Activated T-cell treated with anti-CD3 and anti-CD28 coated beads, Interleukin-2, amount 50 U/mL, for 4 hours (primary cell): ENCODE measurements at places on chromosomes 3 and 15.

- no peak for DNase-seq
These were observed 169.7 kb downstream of the RSRC1 start for GRCh38 chr3:158279609-158280008.

GRCh38 chr3:66047311-66048050 is 8.8 kb upstream of the MAGI1 start:
- DNase-seq, result no peak

GRCh38 chr3:40187945-40188344 is 121.6 kb upstream of the EIF1B start:
- DNase-seq, result no peak

- no peak for DNase-seq
These were observed 54.4 kb upstream of the THUMPD3 start for GRCh38 chr3:9308298-9308990.

- DNase-seq, result no peak
These were observed 2.6 kb upstream of the VPS39 start for GRCh38 chr15:42210696-42211095.

GRCh38 chr3:128800241-128801187 is 74.5 kb downstream of the RAB7A start:
- DNase-seq, result peak; percentile 30

GRCh38 chr3:104323226-104323625 is 1043.5 kb upstream of the ALCAM start:
- DNase-seq, result no peak

DNA sequence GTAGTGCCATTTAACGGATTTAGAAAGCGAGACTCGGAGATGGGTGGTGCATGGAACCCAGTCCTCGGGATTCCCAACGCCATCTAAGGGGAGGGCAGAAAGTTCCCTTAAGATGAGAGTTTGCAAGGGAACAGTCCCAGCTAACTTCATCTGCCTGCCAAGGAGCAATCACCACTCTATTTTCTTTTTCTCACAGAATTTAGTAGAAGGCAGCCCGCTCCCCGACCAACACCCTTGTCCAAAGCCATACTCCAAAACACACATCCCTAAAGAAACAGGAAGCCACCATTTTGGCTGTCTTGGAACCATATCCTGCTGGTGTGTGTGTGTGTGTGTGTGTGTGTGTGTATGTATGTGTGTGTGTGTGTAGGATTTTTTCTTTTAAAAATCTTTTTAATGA is 7.1 kb upstream of the FGD5 start:
- DNase-seq, result no peak

DNA sequence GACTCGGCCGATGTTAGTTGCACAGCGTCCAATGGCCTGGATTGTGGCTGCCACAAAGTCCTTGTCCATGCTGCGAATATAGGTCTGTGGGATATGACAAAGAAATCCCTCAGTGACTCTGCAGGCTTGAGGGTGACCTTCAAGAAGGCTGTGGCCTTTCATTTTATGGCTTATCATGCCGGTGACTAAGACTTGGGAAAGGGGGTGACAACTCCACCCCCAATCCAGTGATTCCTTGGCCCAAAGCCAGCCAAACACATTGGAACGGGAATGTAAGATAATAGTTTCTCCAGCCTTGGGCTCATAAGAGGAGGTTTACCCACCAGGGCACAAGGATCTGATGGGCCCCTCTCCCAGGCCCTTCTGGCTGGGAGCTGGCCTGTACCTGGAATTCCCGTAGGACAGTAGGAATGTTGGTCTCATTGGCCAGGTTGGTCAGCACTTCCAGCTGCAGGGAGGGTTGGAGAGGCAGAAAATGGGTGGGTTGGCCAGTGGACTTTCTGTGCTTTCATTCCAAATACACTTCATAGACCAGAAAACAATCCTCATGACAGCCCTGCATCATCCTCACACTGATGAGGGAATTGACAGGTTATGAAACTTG is 30.7 kb upstream of the CPEB1 start:
- no peak for DNase-seq

- no peak for DNase-seq
These were observed 390.1 kb downstream of the IL20RB start for GRCh38 chr3:137347817-137348368.

DNA sequence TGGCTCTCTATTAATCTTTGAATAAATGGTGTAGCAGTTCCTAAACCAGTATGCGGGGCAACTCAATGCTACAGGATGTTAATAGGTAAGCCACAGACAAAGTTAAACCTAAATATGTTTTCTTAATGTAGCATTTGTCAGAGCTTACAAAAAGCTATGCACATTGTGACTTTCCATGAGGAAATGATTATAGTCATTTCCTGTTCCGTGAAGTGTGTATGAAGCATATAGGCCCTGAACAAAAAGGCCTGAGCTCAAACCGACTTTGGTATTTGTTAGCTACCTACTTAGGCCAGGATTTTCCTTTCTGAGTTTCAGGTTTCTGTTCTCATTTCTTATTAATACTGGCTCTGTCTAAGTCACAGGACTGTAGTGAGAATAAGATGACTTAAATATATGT is 14.2 kb downstream of the ZNF80 start:
- DNase-seq, result no peak

DNA sequence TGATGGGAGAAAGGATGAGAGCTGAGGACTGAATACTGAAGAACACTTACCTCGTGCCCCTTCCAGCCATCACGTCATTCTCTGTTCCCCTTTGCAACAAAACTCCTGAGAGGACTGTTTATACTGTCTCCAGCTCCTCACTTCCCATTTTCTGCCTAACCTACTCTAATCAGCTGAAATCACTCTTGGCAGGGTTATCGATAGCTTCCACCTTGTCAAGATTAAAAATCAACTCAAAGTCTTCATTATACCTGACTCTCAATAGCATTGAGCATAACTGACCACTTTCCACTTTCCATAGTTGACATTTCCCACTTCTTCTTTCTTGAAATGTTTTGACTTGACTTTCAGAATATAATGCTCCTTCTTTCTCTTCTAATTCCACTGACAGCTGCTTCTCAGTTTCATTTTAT is 4.3 kb downstream of the BTBD1 start:
- no peak for DNase-seq

GRCh38 chr3:16132190-16132589 is 42.3 kb upstream of the GALNT15 start:
- DNase-seq, result no peak

DNA sequence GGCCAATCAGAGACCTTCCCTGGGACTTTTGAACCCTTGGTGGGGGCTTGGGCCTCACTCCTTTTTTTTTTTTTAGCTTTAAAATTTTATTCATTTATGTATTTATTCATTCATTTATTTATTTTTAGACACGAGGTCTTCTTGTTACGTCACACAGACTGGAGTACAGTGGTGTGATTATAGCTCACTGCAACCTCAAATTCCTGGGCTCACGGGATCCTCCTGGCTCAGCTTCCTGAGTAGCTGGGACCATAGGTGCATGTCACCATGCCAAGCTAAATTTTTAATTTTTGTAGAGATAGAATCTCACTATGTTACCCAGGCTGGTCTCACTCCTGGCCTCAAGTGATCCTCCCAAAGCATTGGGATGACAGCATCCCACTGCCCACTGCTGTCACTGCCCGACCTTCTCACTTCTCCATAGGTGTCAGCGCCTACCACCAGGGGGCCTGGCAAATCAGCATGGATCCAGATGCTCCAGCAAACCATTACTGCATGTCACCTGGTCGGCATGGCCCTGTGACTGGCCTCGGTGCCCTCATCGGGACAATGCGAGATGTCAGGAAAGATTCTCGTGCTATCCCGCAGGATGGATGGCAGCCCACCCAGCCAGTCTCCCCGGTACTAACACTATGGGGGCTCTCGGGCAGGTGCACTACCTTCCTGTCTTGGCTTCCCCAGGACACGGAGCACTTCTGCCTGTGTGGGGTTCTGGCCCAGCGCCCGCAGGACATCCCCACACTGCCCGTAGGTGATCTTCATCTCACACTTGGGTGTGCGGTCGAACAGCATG is 3.0 kb downstream of the MYL3 start:
- DNase-seq, result no peak

DNA sequence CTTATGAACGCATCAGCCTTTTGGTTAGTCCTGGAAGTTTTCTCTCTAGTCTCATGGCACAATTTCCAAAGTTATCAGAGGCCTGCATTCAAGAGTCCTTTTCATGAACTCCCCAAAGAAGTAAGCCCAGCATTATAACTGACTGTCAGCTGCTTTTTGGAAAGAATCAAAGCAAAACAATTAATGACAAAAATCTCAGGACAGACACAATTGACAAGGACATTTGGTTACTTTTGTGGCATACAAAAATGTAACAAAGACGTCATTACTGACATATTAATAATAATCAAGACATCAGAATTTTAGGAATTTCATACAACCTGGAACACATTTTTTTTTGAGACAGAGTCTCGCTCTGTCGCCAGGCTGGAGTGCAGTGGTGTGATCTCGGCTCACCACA is 21.2 kb downstream of the KATNBL1 start:
- no peak for DNase-seq

DNA sequence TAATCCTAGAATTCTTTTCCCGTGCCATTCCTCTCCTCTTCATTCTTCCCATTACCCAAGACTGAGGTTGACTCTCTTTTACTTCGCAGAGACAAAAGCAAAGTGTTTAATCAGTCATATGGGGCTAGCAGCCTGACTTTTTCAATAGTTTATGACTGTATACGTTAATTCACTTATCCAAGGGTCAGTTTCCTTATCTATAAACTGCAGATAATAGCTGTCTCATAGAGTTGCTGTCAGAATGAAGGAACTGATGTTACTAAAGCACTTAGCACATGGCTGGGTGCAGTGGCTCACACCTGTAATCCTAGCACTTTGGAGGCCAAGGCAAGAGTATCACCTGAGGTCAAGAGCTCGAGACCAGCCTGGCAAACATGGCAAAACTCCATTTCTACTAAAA is 43.5 kb upstream of the ULK4 start:
- DNase-seq, result no peak

GRCh38 chr15:96720251-96720650 is 389.8 kb downstream of the NR2F2 start:
- DNase-seq, result no peak

DNA sequence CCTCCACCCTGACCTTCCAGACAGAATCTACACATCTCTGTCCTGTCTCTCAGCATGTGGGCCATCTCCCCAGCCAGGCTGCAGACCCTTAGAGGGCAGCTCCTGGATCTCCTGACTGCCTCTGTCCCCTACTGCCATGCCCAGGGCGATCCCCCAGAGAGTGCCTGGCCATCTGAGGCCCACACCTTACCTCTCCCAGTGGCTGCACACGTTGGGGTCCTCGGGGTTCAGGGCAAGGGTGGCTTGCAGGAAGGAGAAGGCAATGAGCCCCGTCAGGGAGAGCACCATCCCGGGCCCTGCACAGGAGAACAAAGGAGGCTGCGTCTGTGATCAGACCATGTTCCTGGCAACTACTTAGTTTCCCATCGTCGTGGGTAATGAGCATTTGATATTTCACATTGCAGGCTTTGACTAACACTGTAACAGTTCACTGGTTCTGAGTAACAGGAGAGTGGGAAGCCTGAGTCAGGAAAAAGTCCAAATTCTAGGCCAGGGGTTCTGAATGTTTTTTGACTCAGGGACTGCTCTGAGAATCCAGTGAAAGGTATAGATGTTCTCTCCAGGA is 125.4 kb downstream of the MEGF11 start:
- DNase-seq, result no peak

- no peak for DNase-seq
These were observed 28.3 kb downstream of the CD80 start for GRCh38 chr3:119531151-119531550.

- DNase-seq, result no peak
These were observed 36.1 kb downstream of the NPTN start for GRCh38 chr15:73597036-73597638.

DNA sequence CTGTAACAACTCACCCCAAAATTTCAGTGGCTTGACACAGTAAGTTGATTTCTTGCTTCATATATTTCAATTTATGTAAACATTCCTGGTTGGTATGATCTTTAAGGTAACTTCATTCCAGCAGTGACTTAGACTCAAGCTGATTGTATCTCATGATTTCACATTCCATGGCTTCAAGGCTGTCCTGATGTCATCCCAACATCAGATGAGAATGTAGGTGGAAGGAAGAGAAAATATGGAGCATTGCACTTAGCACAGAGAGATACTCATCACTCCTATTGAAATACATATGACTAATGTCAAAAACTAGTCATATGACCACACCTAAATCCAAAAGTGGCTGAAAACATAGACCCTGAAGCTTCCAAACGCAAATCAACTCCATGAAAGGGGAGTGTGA is 793.8 kb downstream of the TBL1XR1 start:
- DNase-seq, result no peak

GRCh38 chr3:113297287-113297686 is 85.9 kb downstream of the BOC start:
- no peak for DNase-seq

DNA sequence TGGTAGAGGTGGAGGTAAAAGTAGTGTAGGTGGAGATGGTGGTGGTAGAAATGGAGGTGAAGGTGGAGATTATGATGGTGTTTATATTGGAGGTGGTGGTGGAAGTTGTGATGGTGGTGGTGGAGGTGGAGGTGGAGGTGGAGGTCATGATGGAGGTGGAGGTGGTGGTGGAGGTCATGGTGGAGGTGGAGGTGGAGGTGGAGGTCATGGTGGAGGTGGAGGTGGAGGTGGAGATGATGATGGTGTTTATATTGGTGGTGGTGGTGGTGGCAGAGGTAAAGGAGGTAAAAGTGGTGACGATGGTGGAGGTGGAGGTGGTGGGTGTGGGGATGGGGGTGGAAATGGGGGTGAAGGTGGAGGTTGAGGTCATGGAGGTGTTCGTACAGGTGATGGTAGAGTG is 107.8 kb downstream of the ASB7 start:
- no peak for DNase-seq

DNA sequence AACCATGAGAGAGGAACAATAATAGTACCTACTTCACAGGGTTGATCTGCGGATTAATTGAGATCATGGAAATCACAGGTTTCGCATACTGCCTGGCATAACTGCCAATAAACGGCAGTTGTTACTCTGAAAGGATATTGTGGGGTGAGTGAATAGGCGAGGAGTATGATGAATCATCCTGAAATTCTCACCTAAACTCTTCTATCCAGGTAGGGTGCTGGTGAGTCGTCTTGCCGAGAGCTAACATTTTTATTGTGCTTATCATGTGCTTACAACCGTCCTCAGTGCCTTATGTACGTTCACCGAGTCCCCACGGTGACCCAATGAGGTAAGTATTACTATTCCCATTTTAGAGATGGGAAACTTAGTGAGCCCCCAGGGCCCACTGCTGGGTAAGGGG is 52.4 kb upstream of the SRGAP3 start:
- DNase-seq, result no peak

- DNase-seq, result no peak
These were observed 35.7 kb upstream of the BLM start for GRCh38 chr15:90681480-90681879.

- no peak for DNase-seq
These were observed 237.8 kb upstream of the NR2E3 start for GRCh38 chr15:71572452-71573053.

- DNase-seq, result no peak
These were observed 247.8 kb downstream of the GABRB3 start for GRCh38 chr15:26525096-26525495.
